ENCODE measurements at places on chromosomes 6 and 20.
A peak's percentile ranks its signal among the peaks of the same experiment; 100 is the strongest.

DNA sequence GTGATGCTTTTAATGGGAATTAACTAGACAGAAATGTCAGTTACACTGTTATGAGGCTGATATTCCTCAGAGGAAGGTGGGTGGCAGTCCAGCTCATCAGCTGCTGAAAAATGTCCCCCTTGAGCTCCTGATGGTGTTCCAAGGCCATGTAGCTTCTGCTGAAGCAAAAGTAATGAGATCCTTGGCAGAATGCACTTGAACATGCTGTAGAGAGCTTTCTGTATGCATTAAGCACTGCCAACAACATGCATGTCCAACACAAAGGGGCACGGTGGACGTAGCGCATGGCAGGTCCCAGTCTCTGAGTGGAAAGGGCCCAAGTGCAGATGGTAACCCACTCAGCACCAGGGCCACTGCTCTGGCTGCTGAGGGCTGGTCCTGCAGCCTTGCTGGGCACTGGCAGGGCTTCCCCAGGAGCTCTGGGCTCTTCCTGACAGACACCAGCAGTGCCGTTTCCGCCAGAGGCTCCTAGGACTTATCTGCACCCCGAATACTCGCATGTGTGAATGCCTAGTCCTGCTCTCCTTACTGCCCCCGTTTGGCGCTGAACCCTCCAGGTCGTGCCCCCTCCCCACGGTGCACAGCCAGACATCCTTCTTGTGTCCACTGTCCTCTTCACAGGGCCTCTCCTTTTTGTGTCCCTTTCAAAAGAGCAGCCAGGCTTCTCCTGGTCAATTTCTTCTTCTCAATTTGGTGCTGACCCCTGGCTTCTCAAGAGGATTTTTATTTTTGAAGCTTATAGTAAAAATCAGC lies 18.6 kb upstream of the SYNDIG1 start:
- DNase-seq: no peak
- H3K4me3 ChIP-seq: no peak overlapping the region
- no peak overlapping the region for H3K27ac ChIP-seq
- H3K27me3 ChIP-seq: no peaks in the 10 kb centered on the region

GRCh38 chr6:80029470-80029869 lies 25.0 kb downstream of the TTK start:
- H3K27ac ChIP-seq: no peak overlapping the region
- no peaks in the 10 kb centered on the region for H3K27me3 ChIP-seq
- no peak overlapping the region for H3K4me3 ChIP-seq
- no peak for DNase-seq
- H3K4me1 ChIP-seq: no peaks in the 10 kb centered on the region

- no peak overlapping the region for H3K4me3 ChIP-seq
- DNase-seq: no peak
- no peaks in the 10 kb centered on the region for H3K27me3 ChIP-seq
Measured at GRCh38 chr20:52348434-52348833, 156.9 kb upstream of the ZFP64 start.

DNA sequence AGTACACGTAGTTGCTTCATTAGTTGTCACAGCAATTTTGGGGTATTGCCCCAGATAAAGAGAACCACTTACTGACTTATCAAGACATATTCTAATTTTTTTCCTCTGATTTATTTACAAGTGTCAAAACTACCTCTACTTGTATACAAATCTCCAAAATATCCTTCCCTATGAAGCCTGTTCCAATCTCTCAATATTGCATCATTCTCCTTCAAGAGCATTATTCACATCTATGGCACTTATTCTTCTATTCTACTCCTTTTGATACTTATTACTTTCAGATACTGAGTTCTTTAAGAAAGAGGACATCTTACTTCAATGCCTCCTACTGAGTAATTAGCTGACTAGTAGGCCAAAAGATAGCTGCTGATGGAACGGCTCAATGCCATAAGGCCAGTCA lies 105.2 kb downstream of the SMLR1 start:
- no peaks in the 10 kb centered on the region for H3K27me3 ChIP-seq
- H3K4me3 ChIP-seq: no peak overlapping the region
- H3K4me1 ChIP-seq: peaks cover 33% of the 10 kb centered on the region
- H3K36me3 ChIP-seq: no peaks in the 10 kb centered on the region
- DNase-seq: no peak

DNA sequence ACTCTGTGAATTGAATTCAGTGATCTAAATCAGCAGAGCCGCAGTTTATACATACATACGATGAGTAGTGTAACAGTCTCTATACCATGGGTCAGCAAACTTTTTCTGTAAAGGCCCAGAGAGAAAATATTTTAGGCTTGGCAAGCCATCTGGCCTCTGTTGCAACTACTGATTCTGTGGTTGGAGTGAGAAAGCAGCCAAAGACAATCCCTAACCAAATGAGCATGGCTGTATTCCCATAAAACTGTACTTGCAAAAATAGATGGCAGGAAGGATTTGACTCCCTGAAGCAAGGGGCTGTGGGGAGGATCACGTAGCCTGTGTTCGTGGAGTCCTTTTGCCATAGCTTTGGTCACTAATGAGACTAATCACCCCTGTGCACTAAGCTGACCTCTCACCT lies 17.9 kb upstream of the MOCS1 start:
- no peaks in the 10 kb centered on the region for H3K27me3 ChIP-seq
- no peak overlapping the region for H3K27ac ChIP-seq
- DNase-seq: peak; percentile 79
- no peak overlapping the region for H3K4me3 ChIP-seq

DNA sequence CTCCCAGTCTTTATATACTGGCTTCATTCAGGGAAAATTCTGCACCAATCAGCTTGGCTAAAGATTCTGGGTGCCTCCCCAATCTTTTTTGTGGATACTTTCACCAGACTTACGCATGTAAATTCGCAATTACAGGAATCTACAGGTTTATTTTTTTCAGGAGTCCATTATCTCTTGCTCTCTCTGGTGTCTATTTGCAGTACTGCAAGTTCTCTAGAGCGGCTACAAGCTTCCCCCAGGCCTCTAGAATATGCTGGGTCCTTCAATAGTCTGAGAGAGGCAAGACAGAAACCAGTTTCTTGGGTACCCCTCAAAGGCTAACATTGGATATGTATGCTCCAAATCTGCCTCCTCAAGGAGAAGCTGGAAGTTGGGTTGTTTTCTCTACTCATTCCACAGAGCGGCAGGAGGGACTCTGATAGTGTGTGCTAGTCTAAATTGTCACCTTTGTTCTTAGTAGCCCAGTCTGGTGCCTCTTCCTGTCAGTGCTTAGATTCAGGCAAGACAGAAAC lies 58.5 kb downstream of the SUN5 start:
- no peak for DNase-seq
- no peak overlapping the region for H3K27ac ChIP-seq
- no peaks in the 10 kb centered on the region for H3K4me1 ChIP-seq
- no peak overlapping the region for H3K4me3 ChIP-seq

- no peak overlapping the region for H3K27ac ChIP-seq
- peaks cover 25% of the 10 kb centered on the region for H3K36me3 ChIP-seq
- peaks cover 50% of the 10 kb centered on the region for H3K4me1 ChIP-seq
- H3K4me3 ChIP-seq: no peak overlapping the region
- H3K27me3 ChIP-seq: no peaks in the 10 kb centered on the region
- no peak for DNase-seq
Measured at GRCh38 chr20:19940988-19941460, 76.1 kb upstream of the NAA20 start.

DNA sequence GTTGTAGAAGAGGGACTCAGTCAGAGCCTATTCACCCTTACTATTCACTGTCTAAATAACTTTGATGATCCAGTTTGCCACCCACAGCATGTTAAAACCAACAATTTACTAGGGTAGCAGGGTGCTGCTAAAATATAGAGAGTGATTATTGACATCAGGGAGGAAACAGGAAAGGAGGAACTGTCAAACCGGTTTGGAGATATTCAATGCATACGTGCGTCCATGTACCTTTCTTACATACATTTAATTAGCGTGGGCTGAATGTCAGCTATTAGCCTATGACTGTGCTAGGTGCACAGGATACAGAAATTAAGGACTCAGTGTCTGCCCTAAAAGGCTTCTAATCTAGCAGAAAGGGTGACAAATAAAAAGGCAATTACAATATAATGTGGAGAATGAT lies 57.2 kb downstream of the IL20RA start:
- no peaks in the 10 kb centered on the region for H3K27me3 ChIP-seq
- H3K4me1 ChIP-seq: no peaks in the 10 kb centered on the region
- H3K27ac ChIP-seq: no peak overlapping the region
- peak; percentile 39 for DNase-seq
- H3K36me3 ChIP-seq: no peaks in the 10 kb centered on the region
- no peak overlapping the region for H3K4me3 ChIP-seq

GRCh38 chr6:26031151-26031594 lies 56.1 kb upstream of the HFE start:
- peak overlapping the region; percentile 66 for H3K4me3 ChIP-seq
- no peaks in the 10 kb centered on the region for H3K27me3 ChIP-seq
- H3K27ac ChIP-seq: peak overlapping the region; percentile 96
- no peaks in the 10 kb centered on the region for H3K36me3 ChIP-seq

DNA sequence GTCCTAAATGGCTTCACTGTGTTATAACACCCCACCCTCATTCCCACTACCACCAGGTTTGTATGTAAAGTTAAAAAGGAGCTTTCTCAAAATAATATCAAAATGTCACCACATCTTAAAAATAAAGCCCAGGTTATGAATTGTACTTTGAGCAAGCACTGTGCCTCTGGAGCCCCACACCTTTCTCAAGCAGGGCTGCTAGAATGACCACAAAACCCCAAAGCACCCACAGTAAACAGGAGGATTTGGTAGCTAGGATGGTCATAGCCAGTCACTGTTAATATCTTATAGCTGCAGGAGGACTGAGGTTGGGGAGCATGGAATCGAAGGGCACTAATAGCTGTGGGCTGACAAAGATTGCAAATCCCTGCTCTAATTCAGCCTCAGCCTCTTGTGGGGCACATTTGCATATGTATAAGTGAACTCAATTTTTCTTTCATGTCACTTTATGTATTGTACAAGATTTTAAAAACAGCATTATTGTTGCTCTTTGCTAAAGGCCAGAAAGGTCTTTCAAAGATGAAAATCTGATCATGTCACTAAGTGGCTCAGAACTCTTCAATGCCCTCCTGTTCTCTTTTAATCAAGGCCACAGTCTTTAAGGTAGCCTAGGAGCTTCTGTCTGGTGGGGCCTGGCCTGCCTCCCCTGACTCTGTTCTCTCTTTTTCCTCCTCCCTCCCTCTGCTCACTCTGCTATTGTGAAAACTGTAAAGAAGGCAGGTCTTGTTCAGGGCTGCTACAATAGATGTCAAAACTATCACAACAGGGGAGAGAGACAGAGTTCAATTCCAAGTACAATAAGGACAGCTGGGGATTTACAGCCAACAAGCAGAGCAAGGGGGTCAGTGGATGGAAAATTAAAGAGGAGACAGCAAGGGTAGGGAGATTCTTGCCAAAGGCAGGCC lies 101.6 kb downstream of the TMEM200A start:
- no peaks in the 10 kb centered on the region for H3K27me3 ChIP-seq
- DNase-seq: no peak
- H3K4me3 ChIP-seq: no peak overlapping the region
- no peak overlapping the region for H3K27ac ChIP-seq
- no peaks in the 10 kb centered on the region for H3K4me1 ChIP-seq

GRCh38 chr6:4814212-4814611 lies 38.0 kb downstream of the CDYL start:
- H3K27me3 ChIP-seq: no peaks in the 10 kb centered on the region
- no peak for DNase-seq
- H3K4me3 ChIP-seq: no peak overlapping the region
- peaks cover 6% of the 10 kb centered on the region for H3K4me1 ChIP-seq
- no peaks in the 10 kb centered on the region for H3K36me3 ChIP-seq

Data from esophagus muscularis mucosa (tissue), 4 donors.